ENCODE measurements at places on chromosomes 3 and 15.

DNA sequence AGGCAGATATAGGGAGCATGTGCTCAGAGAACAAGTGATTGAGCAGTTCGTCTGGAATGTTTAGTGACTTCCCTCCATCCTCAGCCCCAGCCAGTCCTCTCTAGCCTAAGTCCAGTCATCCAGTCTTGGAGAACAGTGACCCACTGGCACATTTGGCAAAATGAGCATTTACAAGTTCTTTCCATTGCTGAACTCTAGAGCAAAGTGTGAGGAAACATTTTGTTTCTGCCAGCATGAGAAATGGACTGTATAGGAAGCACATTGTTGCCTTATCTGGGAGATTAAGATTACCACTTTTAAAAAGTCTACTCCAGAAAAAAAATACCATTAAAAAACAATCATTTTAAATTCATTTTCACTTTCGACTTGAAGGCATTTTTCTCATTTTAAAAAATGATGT lies 353.6 kb downstream of the SHQ1 start:
- no peak for DNase-seq

GRCh38 chr3:50137531-50137930 lies 17.6 kb upstream of the SEMA3F start:
- DNase-seq: no peak

GRCh38 chr3:114338651-114339357 lies 45.0 kb downstream of the TIGIT start:
- DNase-seq: no peak

- no peak for DNase-seq
These were observed 55.2 kb downstream of the MCTP2 start for GRCh38 chr15:94286583-94286982.

DNA sequence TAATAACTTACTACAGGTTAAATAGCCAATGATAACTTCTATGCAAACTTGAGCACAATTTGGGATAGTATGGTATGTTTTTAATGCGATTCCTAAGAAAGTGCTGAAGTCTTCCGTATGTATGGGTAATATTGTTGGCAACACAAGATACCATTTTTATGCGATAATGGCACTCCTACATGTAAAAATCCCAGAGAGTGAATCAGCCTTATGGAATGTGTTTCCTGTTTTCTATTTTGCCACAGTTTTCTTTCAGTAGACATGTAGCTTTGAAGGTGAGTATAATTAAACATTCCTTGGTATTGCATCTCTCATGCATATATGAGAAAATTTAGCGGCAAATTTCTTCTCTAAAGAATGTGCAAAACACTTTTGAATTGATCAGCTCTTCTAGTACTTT lies 396.8 kb upstream of the AZI2 start:
- DNase-seq: peak; percentile 24

DNA sequence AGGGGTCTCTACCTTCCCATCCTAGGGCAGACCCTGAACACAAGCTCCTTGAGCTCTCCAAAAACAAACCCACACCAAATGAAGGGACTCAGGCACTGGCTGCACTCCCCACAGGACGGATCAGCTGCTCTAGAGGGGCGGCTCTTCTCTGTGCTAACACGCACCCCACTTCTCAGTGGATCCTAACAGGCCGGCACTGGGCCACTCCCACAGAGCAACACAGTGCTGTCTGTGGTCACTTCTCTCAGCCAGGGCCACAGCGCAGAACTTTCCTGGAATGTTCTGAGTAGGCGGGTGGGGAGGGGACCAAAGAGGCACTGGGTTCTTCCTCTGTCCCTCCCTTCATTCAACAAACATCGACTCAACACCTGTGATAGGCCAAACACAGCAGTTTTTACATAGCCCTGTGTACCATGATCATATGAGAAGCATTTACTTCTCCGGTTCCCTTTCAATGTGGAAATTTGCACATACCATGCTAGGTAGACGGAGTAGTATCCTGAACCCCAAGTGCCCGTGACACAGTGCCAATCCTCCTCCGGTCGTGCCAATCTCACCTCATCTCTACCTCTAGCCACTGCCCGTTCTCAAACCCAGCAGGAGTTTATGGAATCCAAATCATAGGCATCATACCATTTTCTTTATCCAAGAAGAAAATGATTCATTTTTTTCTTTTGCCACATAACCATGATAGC lies 98.1 kb downstream of the LRIG1 start:
- no peak for DNase-seq

GRCh38 chr3:65729555-65729954 lies 309.2 kb downstream of the MAGI1 start:
- DNase-seq: no peak

- DNase-seq: no peak
These were observed 107.9 kb upstream of the FAM174B start for GRCh38 chr15:92763459-92763858.

- no peak for DNase-seq
These were observed 110.3 kb downstream of the MFSD1 start for GRCh38 chr3:158912188-158912587.

DNA sequence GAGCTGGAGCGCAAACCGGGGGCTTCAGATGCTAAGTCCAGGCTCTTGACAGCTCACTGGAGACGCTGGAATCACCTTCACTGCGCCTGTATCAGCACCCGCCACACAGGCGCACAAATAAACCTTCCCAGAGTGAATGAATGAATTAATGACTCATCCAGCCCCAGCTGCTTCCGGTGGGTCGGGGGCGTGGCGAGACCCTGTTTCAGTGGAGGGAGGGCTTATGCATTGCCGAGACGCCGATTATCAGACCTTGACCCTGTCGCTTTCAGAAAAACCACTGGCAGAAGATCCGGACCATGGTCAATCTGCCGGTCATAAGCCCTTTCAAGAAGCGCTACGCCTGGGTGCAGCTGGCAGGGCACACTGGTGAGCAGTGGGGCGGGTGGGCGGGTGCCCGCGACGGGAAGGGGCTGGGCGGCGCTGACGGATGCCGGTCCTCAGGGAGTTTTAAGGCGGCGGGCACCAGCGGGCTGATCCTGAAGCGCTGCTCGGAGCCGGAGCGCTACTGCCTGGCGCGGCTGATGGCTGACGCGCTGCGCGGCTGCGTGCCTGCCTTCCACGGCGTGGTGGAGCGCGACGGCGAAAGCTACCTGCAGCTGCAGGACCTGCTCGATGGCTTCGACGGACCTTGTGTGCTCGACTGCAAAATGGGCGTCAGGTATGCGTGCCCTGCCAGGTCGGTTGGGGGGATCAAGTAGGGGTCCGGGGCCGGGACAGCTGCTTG lies 7.7 kb downstream of the ITPKA start:
- no peak for DNase-seq

GRCh38 chr3:194548346-194549321 lies 61.8 kb upstream of the ATP13A3 start:
- no peak for DNase-seq

GRCh38 chr15:89293012-89293411 lies 41.6 kb downstream of the POLG start:
- DNase-seq: no peak

GRCh38 chr3:127431066-127431465 lies 143.2 kb upstream of the PRR20G start:
- DNase-seq: no peak

GRCh38 chr3:8954938-8955763 lies 8.1 kb downstream of the RAD18 start:
- DNase-seq: no peak

DNA sequence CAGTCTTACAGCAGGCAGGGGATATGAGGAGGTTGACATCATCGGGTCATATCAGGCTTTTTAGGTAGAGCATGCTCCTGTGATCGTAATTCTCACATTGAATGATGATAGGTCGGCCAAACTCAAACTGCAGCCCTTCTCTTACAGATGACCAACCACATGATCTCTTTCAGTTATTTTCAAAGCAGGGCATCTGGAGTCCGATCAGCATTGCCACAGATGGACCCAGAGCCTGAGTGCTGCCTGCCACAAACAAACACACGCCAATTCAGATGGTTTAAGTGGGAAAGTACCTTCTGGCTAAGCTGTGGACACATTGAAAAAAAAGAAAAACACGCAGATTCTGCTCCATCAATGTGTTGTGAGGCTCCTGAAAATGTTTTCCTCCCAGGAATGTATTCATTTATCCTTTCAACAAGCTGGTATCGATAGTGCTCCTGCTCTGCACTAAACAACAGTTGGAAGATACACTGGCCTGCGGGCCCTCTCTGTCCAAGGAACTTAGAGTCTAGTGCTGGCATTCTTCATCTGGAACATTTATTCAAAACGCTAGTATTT lies 31.2 kb downstream of the ARPP21 start:
- no peak for DNase-seq

GRCh38 chr3:45938043-45938435 lies 5.2 kb upstream of the CXCR6 start:
- DNase-seq: no peak

DNA sequence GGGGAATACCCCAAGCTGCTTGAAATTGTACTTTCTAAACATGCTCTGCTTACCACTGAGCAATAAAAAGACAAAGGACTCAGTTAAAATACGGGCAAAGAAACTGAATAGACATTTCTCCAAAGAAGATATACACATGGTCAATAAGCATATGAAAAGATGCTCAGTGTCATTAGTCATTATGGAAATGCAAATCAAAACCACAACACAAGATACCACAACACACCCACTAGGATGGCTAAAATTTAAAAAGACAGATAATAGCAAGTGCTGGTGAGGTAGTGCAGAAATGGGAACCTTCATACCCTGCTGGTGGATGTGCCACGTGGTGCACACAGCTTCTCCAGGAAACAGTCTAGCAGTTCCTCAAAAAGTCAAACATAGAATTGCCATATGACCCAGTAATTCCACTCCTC lies 21.3 kb downstream of the LRIG1 start:
- DNase-seq: no peak

GRCh38 chr15:59558851-59559250 lies 52.7 kb upstream of the GCNT3 start:
- no peak for DNase-seq

- no peak for DNase-seq
These were observed 31.1 kb downstream of the RNF13 start for GRCh38 chr3:149844091-149844490.

GRCh38 chr3:9061634-9062033 lies 98.4 kb upstream of the RAD18 start:
- DNase-seq: no peak

- DNase-seq: no peak
These were observed 31.2 kb downstream of the ZPLD1 start for GRCh38 chr3:102466001-102466400.

DNA sequence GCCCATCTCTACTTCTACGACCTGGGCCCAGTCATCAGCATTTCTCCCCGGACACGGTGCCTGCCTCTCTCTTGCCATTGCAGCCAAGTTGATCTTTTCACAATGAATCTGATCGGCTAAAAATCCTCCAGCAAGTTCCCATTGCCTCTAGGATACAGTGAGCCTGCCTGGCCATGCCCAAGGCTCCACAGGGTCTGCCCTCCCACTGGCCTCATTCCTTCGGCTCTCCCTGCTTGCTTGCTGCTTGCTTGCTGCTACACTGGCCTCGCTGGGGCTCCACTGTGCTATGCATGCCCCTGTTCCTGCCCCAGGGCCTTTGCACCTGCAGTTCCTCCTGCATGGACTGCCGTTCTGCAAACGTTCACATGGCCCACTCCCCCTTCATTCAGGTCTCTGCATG lies 2.0 kb downstream of the ABTB1 start:
- DNase-seq: no peak

Data from HS-27A (cell line).